ENCODE measurements at places on chromosomes 12 and 14.
A peak's percentile ranks its signal among the peaks of the same experiment; 100 is the strongest.

DNA sequence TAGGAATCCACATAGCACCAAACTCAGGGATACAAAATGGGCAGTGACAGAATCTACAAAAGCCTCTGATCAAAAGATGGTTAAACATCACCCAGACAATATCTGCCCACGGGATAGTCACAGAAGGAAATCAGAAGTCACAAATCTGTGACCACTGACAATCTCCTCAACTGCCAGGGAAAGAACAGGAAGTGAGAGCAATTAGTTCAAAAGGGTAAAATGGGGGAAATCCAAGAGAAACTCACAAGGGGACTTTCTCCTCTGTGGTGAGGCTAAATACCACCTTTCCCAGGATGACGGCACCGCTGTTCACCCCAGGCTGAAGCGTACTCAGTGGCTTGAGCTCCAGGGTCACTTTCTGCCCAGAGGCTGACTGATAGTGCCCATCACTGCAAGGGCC, 10.7 kb downstream of the TTC5 start:
- no peak for DNase-seq

DNA sequence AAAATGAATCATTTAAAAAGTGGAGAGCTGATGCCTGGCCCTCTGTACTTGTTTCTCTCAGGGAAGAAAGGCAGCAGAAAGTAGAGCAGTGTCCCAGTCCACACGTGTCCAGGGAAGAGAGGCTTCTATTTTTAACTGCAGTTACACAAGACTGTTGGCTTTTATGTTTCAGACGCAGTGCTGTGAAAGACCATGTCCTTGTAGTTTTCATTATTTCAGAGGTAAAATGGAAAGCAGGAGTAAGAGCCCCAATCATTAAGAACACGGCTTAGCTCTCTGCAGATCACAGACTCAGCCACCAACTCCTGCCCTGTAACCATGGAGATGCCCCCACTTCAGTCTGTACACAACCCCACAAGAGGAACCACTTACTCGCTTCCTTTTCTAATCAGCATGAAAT, 336.3 kb downstream of the DAD1 start:
- no peak for DNase-seq

GRCh38 chr12:568486-568885, 94.8 kb downstream of the NINJ2 start:
- no peak for DNase-seq

- DNase-seq = no peak
These were observed 18.3 kb upstream of the OXA1L start for GRCh38 chr14:22748206-22748605.

GRCh38 chr12:6295094-6295811, 15.2 kb upstream of the PLEKHG6 start:
- peak; percentile 79 for DNase-seq

DNA sequence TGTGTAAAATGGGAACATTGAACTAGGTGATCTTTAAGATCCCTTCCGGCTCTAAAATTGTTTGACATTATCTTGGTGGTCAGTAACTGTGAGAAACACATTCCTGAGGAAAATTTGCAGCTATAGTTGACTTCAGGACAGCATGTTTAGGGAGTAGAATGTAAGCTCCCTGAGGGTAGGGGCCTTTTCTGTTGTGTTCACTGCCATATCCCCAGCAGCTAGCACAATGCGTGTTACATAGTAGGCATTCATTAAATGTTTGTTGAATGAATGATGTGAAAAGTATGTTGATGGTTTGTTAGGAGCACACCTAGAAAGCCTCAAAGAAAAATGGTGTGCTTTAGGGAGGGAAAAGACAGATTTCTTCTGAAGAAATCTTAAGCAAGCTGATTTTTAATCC, 38.5 kb upstream of the KCNMB4 start:
- no peak for DNase-seq

DNA sequence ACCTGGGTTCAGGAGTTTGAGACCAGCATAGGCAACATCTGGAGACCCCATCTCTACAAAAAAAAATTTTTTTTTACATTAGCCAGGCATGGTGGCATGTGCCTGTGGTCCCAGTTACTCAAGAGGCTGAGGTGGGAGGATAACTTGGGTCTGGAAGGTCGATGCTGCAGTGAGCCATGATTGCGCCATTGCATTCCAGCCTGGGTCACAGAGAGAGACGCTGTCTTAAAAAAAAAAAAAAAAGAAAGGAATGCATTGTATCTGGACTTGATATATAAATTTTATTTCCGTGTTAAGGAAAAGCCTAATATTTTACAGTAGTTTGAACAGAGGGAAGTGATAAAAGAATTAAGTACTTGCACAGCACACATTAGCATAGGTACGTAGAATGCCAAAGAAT, 97.2 kb downstream of the ZC3H14 start:
- peak; percentile 33 for DNase-seq

GRCh38 chr12:11713202-11713601, 63.7 kb downstream of the ETV6 start:
- DNase-seq = no peak

GRCh38 chr14:102461490-102462338, 47.9 kb downstream of the ANKRD9 start:
- no peak for DNase-seq

DNA sequence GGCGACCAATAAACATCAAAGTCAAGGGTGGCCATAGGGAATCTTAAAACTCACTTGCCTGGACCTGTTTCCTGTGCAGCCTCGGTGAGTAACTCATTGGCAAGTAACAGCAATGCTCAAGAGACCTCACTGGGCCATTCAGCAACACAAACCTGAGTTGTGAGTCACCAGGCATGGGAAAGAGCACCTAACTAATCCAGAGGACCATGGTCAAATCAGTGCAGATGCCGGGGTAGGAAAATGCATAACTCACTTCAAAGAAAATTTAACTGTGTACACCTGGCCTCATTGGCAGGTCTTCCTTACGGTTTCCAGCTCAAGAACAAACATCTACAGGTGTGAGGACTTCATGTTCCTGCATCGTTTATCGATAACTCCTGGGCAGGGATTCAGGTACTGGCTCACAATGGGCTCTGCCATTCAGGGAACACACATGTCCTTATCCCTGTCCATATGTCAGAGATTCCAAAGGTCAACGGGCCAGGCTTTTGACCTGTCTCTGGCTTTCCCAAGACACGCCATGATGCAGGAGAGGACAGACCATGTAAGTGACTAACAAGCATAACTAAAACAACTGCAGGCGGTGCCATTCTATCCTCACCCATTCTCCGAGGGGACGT, 211.8 kb downstream of the ANO2 start:
- peak; percentile 51 for DNase-seq

GRCh38 chr12:68115281-68115680, 44.3 kb downstream of the IFNG start:
- no peak for DNase-seq

GRCh38 chr14:74591394-74591793, 20.6 kb downstream of the LTBP2 start:
- DNase-seq = no peak

- DNase-seq = no peak
These were observed 3.6 kb downstream of the CLEC7A start for GRCh38 chr12:10126413-10126812.

- no peak for DNase-seq
These were observed 298.0 kb downstream of the PPFIA2 start for GRCh38 chr12:81461163-81461562.

- DNase-seq = no peak
These were observed 70.8 kb downstream of the HSPB8 start for GRCh38 chr12:119249383-119250155.

GRCh38 chr14:33679461-33680225, 271.2 kb downstream of the EGLN3 start:
- peak; percentile 92 for DNase-seq

DNA sequence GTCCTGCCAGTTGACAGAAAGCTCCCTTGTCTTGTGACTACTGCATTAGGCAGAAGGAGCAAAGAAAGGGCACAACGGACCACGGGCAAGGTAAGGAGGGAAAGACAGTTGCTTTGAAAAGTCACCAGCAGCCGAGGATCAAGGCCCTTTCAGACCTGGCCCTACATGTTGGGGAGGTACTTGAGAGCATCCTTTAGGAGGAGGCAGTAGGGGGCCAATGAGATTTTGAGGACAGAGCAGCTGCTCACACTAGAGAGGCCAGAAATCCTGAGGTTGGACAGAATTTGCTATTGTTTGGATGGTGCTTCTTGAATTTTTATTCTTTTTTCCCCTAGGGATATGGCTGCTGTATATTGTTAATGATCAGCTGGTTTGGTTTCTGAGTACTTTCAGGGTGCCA, 135.5 kb upstream of the PZP start:
- DNase-seq = no peak

GRCh38 chr12:132225214-132225613, 81.0 kb downstream of the NOC4L start:
- DNase-seq = no peak

DNA sequence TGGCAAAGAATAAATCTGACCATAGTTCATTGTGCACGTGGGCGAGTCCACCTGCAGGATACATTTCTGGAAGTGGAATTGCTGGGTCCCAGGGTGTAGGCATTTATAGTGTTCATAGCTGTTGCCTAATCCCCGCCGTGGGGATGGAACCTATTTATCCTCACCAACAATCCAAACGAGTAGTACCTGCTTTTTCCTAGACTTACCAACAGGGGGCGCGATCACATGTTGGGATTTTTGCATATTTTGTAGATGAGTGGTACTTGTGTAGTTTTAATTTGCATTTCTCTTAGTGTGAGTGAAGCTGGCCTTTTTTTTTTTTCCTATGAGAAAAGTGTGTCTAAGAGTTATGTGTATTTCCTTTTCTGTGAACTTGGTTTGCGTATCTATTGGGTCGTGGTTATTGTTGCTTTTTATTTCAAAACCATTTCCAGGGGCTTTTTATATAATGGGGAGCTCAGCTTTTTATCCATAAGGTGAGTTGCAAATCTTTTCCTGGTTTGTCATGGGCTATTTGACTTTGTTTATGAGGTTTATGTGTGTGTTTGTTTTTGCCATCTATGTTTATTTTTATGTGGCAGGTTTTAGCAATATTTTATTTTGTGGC, 67.2 kb downstream of the CCDC92 start:
- peak; percentile 87 for DNase-seq

GRCh38 chr12:8088574-8088973, 6.5 kb downstream of the NECAP1 start:
- no peak for DNase-seq

- no peak for DNase-seq
These were observed 58.8 kb upstream of the FBRSL1 start for GRCh38 chr12:132430838-132431774.

GRCh38 chr12:109567296-109567695, 6.0 kb downstream of the MMAB start:
- no peak for DNase-seq

DNA sequence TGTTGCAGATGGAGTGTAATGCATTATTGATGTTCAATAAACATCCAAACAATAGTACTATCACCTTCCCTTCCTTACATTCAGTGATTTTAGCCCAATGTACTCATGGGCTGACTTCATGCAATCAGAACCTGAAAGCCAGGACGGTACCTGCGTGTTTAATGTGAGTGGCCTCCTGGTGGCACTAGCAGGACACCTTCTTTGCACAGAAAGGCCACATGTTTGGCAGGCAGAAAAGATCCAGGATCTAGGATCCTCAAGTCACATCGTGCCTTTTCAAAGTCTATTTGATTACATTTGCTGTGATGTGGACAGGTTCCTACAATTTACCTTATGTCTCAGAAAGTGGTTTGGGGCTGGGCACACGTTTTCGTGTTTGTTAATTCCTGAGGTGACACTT, 82.9 kb downstream of the NEDD1 start:
- no peak for DNase-seq

GRCh38 chr12:32478166-32478565, 78.8 kb downstream of the FGD4 start:
- DNase-seq = no peak

- DNase-seq = no peak
These were observed 151.3 kb downstream of the CNTN1 start for GRCh38 chr12:40843495-40843894.

- DNase-seq = no peak
These were observed 1315.2 kb downstream of the LRFN5 start for GRCh38 chr14:42921901-42922300.

DNA sequence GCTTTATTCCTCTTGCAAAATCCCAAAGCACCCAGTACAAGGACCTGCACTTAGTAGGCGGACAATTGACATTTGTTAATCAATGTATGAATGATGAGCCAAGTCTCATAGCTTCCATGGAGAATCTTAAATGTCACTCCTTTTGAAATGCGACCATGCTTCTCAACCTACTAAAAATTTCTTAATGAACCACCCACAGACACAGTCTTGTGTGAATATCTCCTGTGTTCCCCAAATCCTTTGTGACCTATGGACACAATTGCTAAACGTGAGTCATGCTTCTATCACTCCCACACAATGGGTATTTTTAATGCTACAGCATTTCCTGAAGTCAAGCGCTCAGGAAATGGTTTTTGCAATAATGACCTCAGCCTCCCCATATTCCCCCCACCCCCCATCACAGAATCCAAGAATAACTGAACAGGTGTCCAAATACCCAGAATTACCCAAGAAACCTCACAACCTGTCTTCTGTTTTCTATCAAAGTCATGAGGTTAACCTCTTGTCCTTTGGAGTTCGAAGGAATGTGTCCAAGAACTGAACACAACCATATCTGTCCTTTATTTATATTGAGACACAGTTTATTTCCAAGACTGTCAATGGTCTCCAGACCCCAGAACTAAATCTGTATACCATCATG, 163.6 kb upstream of the PLEKHG7 start:
- peak; percentile 70 for DNase-seq

- no peak for DNase-seq
These were observed 93.3 kb downstream of the RFLNA start for GRCh38 chr12:124388038-124388671.

GRCh38 chr14:92153581-92153980, 31.8 kb downstream of the CPSF2 start:
- no peak for DNase-seq

GRCh38 chr12:78392918-78393317, 471.7 kb upstream of the SYT1 start:
- DNase-seq = peak; percentile 33

- DNase-seq = no peak
These were observed 173.3 kb downstream of the ADCK1 start for GRCh38 chr14:77973246-77973645.

- DNase-seq = peak; percentile 31
These were observed 600.4 kb downstream of the C12orf50 start for GRCh38 chr12:87428701-87429277.

DNA sequence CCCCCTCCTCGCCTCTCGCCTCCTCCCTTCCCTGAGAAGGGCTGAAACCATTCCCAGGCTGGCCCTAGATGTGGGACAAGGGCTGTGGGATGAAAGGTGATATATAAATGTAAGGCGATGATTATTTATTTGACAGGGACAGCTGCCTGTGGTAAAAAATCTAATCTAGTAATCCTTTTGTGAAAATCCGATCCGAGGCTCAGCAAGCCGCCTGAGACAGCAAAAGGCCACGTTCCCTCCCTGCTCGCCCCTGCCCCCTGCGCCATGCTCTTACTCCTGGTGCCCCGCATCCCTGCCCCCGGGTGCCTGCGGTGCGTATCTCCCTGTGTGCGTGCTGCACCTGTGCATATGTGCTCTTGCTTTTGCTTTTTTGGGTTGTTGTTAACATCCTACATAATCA, 65.2 kb downstream of the TSPAN9 start:
- no peak for DNase-seq
